ENCODE measurements at places on chromosomes 4 and X.

GRCh38 chr4:119697887-119698393 lies 69.3 kb upstream of the PDE5A start:
- no peak for DNase-seq

GRCh38 chr4:130187587-130187986 lies 1091.6 kb downstream of the C4orf33 start:
- no peak for DNase-seq

DNA sequence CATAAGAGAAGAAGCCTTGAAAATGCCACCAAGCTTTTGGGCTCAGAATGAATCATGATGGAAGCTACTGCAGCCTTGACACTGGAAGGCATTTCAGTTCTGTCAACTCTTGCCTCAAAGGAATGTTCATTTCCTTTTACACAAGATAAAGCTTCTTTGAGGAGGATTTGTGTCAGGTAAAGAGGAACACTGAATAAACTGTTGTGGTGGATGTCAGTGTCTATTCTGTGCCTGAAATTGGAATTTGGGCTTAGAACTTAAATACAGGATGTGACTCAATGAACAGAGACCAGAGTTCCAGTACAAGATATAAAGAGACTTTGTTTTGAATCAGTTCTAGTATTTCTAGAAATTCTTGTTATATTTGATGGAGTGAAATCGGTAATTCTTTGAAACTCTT lies 313.2 kb downstream of the PACRGL start:
- no peak for DNase-seq

GRCh38 chrX:38654302-38654701 lies 93.0 kb downstream of the TSPAN7 start:
- DNase-seq: peak; percentile 44

- no peak for DNase-seq
These were observed 13.2 kb downstream of the ELF2 start for GRCh38 chr4:139163806-139164206.

GRCh38 chr4:72987741-72988729 lies 81.5 kb downstream of the COX18 start:
- DNase-seq: no peak

DNA sequence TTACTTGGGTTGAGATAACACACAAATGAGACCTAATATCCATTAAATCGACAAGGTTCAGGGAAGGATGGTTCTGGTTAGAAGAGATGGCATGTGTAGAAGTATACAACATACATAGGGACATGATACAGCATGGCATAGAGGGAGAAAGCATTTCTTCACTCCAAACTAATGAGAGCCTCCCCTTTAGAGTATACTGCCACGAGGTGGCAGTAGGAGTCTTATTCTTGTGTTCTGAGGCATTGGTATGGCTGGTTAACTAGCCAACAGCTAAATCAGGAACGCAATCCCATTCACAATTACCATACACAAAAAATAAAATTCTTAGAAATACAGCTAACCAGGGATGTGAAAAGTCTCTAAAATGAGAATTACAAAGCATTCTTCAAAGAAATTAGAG lies 29.1 kb upstream of the TRO start:
- peak; percentile 56 for DNase-seq

DNA sequence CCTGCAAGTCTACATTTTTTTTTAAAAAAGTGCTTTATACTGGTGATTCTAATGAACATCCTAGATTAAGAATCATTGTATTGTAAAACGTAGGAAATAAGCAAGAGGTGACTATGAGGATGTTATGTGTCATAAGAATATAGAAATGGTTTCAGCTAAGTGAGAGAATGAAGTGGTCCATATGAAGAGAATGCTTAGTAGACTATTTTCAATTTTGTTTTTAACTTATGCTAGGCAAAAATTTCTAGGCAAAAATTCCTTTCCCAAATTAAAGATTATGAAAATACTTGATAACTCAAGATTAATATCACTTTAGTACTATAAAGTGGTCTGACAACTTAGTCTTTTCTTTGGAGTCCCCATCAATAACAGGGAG lies 825 bp downstream of the DYNLT3 start:
- DNase-seq: no peak

DNA sequence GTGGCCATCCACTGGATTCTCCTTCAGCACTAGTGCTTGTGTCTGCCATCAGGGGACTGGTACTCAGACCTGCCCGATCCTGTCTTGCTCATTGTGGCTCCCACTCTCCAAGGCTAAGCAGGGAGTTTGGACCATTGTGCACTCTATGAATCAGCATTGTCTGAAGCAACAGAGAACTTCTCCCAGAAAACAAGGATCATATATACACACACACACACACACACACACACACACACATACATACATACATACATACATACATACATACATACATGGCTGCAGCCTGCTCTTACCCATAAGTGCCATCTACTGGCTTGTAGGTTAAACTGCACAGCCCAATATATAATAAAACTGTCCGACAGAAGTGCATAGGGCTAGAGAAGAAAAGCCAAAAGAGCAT lies 345.3 kb upstream of the LCORL start:
- DNase-seq: peak; percentile 58

- DNase-seq: no peak
These were observed 1039.7 kb downstream of the RAPGEF2 start for GRCh38 chr4:160142579-160142978.

GRCh38 chr4:108933046-108933445 lies 170.2 kb upstream of the ETNPPL start:
- no peak for DNase-seq

DNA sequence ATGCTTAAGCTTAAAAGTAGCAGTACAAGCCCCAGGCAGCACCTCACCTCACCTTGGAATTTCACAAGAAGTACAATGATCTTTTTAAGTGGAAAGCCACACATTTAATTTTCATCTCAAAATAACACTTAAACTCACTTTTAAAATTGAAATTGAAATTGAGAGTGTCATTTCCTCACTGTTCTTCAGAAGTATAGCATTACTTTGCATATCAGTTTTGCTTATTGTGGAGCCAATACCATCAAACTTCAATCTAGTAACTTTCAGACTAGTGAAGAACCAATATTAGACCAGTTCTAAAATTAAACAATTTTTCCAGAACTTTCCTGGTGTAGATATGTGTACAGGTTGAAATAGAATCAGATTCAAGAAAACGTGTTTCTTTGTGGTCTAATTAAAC lies 242.4 kb downstream of the NDST4 start:
- DNase-seq: no peak

- DNase-seq: no peak
These were observed 40.7 kb downstream of the C4orf51 start for GRCh38 chr4:145720656-145721055.

DNA sequence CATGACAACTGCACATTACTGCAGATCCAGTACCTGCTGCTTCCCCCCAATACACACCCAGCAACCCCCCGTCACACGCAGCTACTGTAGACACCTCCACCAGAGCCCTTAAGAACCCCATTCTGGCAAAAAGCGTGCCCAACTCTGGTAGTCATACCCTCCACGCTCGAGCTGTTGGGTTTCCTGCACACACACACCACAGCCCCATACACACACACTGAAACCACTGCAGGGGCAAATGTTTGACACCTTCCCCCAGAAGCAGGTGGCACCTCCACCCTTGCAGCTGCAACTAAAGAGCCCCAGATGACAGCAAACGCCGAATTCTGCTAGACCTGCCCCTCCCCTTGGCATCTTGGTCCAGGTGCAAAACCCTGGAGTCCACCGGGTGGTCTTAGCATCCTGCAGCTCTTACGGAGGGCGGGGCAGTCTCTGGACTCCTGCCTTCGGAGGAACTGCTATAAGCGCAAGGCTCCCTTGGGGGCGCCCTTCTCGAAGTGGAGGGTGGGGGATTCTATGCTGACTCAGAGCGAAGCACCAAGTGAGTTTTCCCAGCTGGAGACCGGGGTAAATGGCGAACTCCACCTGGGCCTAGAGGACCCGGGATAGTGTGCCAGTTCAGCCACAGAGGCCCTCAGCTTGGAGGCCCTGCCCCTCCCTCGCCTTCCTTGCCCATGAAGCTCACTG lies 1.5 kb downstream of the FRMPD3 start:
- DNase-seq: peak; percentile 11

DNA sequence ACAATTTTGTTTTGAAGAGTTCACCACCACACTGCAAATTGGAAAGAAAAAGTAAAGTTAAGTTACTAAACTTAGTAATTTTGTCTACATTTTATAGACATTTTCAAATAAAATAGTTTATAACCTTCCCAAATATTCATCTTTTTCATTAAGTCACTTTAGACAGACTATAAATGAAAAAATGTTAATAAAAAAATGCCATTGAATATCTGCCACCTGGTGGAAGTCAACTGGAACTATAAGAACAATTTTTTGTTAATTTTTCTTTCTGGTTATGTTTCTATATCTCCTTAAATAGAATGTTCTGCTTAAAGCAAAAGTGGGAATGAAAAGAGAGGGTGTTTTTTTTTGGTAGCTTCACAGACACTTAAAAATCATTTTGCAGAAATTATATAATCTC lies 534.4 kb upstream of the PCDH10 start:
- peak; percentile 31 for DNase-seq

GRCh38 chr4:15955670-15956069 lies 7.3 kb downstream of the FGFBP2 start:
- DNase-seq: peak; percentile 9

- DNase-seq: no peak
These were observed 320.0 kb downstream of the ADGRL3 start for GRCh38 chr4:61520166-61520565.

- no peak for DNase-seq
These were observed 86.9 kb upstream of the MSX1 start for GRCh38 chr4:4772534-4772933.

- DNase-seq: no peak
These were observed 90.7 kb downstream of the CORIN start for GRCh38 chr4:47747211-47747610.

DNA sequence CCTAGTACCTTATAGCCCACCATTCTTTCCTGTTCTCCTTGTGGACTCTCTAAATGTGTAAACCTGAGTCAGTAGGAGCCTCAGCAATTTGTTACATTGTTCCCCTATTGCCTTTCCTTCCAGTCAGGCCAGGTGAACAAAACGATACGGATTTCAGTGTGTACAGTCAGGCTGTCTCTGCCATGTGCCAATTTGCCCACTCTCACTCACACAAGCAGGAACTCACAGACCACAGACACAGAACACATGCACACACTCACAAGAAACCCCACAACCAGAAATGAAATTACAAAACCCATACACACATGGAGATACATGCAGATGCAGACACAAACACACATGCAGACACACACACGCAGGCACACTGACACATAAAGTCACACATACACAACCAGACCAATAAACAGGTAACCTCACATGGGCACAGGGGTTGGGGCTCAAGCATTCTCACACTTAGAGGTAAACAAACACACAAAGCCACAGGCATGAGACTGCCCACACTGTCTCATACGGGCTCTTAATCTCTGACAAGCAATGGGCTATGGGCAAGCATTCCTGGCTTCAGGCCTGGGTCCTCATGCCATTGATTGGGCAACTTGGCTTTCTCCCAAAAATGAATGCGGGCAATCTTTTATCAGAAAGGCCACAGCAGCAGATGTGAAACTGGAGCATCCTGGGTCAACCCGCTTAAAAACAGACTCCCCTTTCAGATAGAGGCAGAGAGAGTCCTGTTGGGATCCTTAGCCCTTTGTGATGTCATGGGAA lies 68.7 kb downstream of the NBDY start:
- DNase-seq: no peak

DNA sequence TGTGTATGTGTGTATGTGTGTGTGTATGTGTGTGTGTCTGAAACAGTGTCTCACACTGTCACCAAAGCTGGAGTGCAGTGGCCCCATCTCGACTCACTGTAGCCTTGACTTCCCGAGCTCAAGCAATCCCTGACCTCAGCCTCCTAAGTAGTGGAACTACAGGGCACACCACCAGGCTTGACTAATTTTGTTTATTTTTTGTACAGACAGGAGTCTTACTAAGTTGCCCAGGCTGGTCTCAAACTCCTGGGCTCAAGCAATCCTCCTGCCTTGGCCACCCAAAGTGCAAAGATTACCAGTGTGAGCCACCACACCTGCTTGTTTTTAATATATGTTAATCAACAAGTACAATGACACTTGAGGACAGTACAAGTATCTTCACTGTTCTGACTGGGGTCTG lies 92.4 kb downstream of the APBB2 start:
- DNase-seq: no peak

GRCh38 chr4:103786014-103786413 lies 66.2 kb upstream of the TACR3 start:
- DNase-seq: peak; percentile 75

GRCh38 chr4:152936446-152937335 lies 568 bp downstream of the FHDC1 start:
- DNase-seq: no peak

DNA sequence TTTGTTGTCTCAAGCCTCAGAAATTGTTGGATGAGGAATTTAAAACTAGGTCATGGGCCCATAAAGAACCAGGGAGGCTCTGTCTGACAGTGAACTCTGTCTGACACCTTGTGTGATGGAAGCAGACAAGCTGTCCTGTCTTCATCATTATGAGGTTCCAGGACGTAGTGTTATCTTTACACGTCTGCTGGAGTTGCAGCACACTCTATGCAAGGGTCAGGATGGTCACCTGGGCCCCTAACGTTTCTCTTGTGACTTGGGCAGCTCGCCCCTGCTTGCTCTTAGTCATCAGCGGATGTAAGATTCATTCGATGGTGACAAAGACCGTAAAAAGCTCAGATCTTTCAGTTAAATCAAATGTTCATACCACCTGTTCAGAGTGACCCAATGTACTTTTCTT lies 92.0 kb upstream of the ADGRG2 start:
- no peak for DNase-seq
